Vagina (tissue), 2 donors: ENCODE measurements at places on chromosomes 12 and 14.

DNA sequence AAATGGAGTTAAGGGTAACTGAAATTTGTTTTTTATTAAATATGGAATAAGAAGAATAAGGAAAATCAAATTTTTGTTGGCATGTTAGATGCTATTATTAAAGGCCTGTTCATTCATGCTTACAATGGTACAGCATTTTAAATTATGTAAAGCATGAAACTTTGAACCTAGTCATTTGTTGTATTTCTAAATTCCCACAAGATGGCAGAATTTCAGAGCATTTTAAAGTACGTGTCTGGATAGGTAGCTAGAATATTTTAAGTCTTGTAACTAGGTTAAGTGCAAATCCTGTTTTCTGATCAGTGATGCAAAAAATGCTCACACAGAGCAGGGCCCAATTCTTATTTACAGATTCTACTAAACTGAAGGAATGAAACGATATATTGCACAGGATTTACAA is 585.6 kb upstream of the MIS18BP1 start:
- H3K36me3 ChIP-seq = no peaks in the 10 kb centered on the region
- no peak overlapping the region for H3K4me3 ChIP-seq
- H3K27me3 ChIP-seq = no peaks in the 10 kb centered on the region
- no peaks in the 10 kb centered on the region for H3K4me1 ChIP-seq
- no peak overlapping the region for H3K27ac ChIP-seq

GRCh38 chr12:128068211-128068610 is 198.8 kb upstream of the TMEM132C start:
- H3K4me3 ChIP-seq = no peak overlapping the region
- H3K36me3 ChIP-seq = no peaks in the 10 kb centered on the region
- H3K4me1 ChIP-seq = no peaks in the 10 kb centered on the region
- H3K27ac ChIP-seq = no peak overlapping the region
- DNase-seq = no peak

GRCh38 chr12:79873201-79873600 is 61.7 kb downstream of the PPP1R12A start:
- no peak overlapping the region for H3K27ac ChIP-seq
- no peak for DNase-seq
- no peaks in the 10 kb centered on the region for H3K36me3 ChIP-seq
- no peak overlapping the region for H3K4me3 ChIP-seq
- H3K27me3 ChIP-seq = no peaks in the 10 kb centered on the region
- peaks cover 35% of the 10 kb centered on the region for H3K4me1 ChIP-seq

DNA sequence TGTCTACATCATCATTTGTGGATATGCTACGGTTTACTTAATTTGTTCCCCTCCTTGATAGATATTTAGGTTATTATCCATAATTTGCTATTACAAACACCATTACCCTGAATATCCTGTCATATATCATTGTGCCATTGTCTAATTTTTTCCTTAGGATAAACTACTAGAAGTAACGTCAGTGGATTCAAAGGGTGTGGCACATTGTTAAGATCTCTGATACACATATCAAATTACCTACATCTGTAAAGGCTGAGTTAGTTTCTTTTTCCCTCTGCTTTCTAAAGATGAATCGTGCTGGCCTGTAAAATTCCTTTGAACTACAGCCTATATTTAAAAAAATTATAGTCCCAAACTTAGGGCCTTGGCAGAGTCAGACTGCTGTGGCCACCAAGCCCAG is 53.9 kb upstream of the STRN3 start:
- H3K27ac ChIP-seq = no peak overlapping the region
- DNase-seq = no peak
- no peak overlapping the region for H3K4me3 ChIP-seq
- no peaks in the 10 kb centered on the region for H3K27me3 ChIP-seq
- no peaks in the 10 kb centered on the region for H3K36me3 ChIP-seq

- H3K4me3 ChIP-seq = no peak overlapping the region
- no peak overlapping the region for H3K27ac ChIP-seq
- no peaks in the 10 kb centered on the region for H3K4me1 ChIP-seq
- no peak for DNase-seq
- no peaks in the 10 kb centered on the region for H3K36me3 ChIP-seq
These were observed 227.1 kb downstream of the NUBPL start for GRCh38 chr14:31788340-31788739.

- H3K27ac ChIP-seq = no peak overlapping the region
- no peak overlapping the region for H3K4me3 ChIP-seq
- H3K36me3 ChIP-seq = no peaks in the 10 kb centered on the region
- H3K27me3 ChIP-seq = no peaks in the 10 kb centered on the region
These were observed 49.2 kb upstream of the ERGIC2 start for GRCh38 chr12:29429999-29430715.

GRCh38 chr12:51847643-51848325 is 734 bp downstream of the FIGNL2 start:
- no peaks in the 10 kb centered on the region for H3K27me3 ChIP-seq
- peaks cover 45% of the 10 kb centered on the region for H3K4me1 ChIP-seq
- H3K27ac ChIP-seq = peak overlapping the region; percentile 83
- no peak for DNase-seq
- no peaks in the 10 kb centered on the region for H3K36me3 ChIP-seq
- H3K4me3 ChIP-seq = peak overlapping the region; percentile 57

- DNase-seq = no peak
- no peak overlapping the region for H3K27ac ChIP-seq
- no peak overlapping the region for H3K4me3 ChIP-seq
- H3K36me3 ChIP-seq = no peaks in the 10 kb centered on the region
- no peaks in the 10 kb centered on the region for H3K4me1 ChIP-seq
These were observed 95.5 kb upstream of the SLC16A7 start for GRCh38 chr12:59500335-59500734.

- peaks cover 16% of the 10 kb centered on the region for H3K4me1 ChIP-seq
- peaks cover 48% of the 10 kb centered on the region for H3K36me3 ChIP-seq
- no peak overlapping the region for H3K27ac ChIP-seq
- H3K27me3 ChIP-seq = no peaks in the 10 kb centered on the region
These were observed 17.1 kb downstream of the ZFC3H1 start for GRCh38 chr12:71646512-71646911.

DNA sequence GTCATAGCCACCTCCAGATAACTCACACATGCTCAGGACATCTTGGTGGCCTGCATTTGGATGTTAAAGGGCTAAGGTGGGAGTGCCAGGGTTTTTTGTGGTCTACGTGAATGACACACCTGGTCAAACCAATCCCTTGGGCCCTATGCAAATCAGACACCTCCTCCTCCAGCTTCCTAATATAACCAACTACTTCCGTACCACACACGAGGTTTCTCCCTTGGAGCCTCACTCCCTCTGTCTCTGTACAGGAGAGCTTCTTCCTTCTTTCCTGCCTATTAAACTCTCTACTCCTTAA is 19.6 kb downstream of the APOBEC1 start:
- no peak overlapping the region for H3K27ac ChIP-seq
- DNase-seq = no peak
- H3K4me3 ChIP-seq = no peak overlapping the region

- DNase-seq = no peak
- H3K4me3 ChIP-seq = no peak overlapping the region
- H3K27me3 ChIP-seq = no peaks in the 10 kb centered on the region
- H3K4me1 ChIP-seq = no peaks in the 10 kb centered on the region
- no peaks in the 10 kb centered on the region for H3K36me3 ChIP-seq
These were observed 20.3 kb downstream of the FIGNL2 start for GRCh38 chr12:51827925-51828818.
